ENCODE measurements at places on chromosomes 7 and 10.

DNA sequence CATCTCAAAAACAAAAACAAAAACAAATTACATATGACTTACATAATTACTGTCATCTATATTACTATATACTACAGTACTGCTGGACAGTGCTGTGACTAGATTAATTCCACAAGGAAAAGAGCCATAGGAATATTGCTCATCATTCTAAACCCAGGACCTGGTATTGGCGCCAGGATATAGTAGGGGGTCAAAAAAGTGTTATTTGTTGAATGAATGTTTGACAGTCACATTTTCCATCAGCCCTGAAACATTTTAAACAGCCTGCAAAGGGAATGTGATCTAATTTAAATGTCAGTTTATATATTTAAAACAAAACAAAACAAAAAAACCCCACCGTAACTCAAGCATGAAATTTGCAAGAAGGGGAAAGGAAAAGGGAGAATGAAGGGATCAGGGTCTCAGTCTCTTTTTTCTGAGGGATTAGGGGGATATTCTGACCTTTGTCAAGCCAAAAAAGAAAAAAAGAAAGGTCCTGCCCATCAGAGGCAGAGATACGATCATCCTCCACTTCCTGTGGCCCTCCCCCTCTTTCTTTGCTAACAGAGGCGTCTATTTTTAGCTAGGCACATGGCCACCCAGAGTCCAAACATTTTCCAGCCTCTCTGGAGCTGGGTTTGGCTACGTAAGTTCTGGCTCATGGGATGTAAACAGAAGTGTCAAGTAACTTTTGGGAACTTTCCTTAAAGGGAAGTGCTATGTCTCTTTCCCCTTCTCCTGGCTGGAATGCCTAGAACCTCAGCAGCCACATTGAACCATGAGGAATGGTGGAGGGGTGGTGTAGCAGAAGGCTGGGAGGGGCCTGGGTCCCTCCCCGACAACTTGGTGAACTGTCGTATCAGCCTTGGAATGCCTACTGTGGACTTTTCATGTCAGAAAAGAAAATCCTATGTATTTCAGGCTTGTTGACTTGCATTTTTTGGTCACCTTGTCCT lies 44.6 kb upstream of the DLG5 start:
- peak; percentile 94 for DNase-seq

- DNase-seq = no peak
Measured at GRCh38 chr7:129741743-129742213, 130.3 kb downstream of the NRF1 start.

DNA sequence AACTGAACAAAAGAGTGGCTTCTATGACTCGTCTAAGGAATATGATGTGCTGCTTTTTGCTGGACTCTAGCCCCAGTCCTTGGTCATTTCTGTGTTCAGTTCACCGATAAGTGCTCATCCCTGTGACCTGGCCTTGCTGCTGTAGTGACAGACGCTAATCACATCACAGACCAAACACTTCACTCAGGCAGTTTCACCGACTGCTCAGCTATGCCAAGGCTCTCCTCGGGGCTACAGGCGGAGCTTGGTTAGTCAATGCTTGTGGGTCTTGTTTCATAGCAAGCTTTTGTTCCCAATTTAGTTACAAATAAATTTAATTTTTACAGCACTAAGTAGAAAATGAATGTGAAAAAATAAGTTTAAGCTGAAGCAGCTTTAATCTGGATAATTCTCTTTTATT lies 190.8 kb upstream of the PRKCQ start:
- no peak for DNase-seq

DNA sequence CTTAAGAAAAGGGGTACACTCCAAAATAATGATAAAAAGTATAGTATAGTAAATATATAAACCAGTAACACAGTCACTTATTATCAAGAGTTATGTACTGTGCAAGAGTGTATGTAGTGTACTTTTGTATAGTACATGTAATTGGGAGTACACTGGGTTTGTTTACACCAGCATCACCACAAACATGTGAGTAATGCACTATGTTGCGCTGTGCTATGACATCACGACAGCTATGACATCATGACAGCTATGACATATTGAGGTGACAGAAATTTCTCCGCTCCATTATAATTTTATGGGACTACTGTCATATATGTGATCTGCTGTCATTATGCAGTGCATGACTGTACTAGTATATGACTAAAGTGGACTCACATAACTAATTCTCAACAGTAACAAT lies 84.6 kb downstream of the KMT2C start:
- DNase-seq = no peak

GRCh38 chr10:34838366-34838900 lies 23.3 kb upstream of the PARD3 start:
- no peak for DNase-seq

- no peak for DNase-seq
Measured at GRCh38 chr7:8823486-8823885, 390.1 kb downstream of the NXPH1 start.

DNA sequence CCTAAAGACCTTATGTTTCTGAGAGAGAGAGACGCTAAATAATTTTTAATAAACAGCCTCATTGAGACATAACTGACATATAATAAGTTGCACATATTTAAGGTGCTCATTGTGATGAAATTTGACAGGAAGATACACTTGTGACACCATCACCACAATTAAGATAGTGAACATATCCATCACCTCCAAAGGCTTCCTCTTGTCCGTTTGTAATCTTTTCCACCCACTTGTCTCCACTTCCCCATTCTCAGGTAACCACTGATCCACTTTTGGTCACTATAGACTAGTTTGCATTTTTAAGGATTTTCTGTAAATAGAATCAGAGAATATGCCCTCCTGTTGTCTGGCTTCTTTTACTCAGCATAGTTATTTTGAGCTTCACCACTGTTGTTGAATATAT lies 195.1 kb upstream of the WDR11 start:
- no peak for DNase-seq

GRCh38 chr7:92056286-92056685 lies 78.0 kb downstream of the CYP51A1 start:
- no peak for DNase-seq

GRCh38 chr10:74189999-74190421 lies 39.0 kb downstream of the ADK start:
- DNase-seq = peak; percentile 97

DNA sequence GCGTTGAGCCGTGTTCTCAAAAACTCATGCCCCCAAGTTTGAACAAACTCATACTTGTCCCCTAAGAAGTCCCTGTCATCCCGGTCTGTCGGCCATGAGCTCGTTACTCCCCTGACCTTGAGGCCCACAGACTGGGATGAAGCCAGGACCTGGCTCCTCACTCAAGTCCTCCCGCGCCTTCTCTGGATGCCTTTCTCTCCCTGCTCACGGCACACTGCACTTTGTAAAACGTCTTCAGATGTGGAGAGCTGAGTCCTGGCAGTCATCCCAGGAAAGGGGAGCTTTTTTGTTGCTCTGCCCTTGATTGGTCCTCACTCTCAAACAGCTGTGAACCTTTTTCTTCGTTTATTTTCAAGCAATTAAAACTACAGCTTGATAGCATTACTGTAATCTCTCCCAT lies 110.8 kb downstream of the JAZF1 start:
- DNase-seq = peak; percentile 91

- DNase-seq = no peak
Measured at GRCh38 chr10:46020344-46020657, 10.1 kb downstream of the NCOA4 start.

DNA sequence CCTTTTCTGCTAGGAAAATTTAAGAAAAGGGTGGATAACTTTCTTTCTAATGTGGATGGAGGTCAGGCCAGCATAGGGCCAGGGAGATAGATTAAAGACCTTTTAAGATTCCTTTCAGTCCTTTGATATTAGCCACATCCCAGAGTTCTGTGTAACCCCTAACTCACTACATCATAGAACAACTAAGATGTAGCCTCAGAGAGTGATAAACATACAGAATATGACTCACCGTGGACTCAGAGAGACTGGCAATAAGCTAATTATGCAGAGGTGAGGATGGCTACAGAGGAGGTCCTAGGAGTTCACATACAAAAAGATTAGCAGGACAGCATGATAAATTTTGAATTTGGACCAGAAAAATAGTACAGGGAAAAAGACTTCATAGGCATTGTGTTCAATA lies 141.0 kb downstream of the AOAH start:
- DNase-seq = no peak

- DNase-seq = no peak
Measured at GRCh38 chr10:98472196-98472595, 25.5 kb upstream of the HPS1 start.

GRCh38 chr10:111117528-111118277 lies 40.9 kb downstream of the ADRA2A start:
- no peak for DNase-seq

DNA sequence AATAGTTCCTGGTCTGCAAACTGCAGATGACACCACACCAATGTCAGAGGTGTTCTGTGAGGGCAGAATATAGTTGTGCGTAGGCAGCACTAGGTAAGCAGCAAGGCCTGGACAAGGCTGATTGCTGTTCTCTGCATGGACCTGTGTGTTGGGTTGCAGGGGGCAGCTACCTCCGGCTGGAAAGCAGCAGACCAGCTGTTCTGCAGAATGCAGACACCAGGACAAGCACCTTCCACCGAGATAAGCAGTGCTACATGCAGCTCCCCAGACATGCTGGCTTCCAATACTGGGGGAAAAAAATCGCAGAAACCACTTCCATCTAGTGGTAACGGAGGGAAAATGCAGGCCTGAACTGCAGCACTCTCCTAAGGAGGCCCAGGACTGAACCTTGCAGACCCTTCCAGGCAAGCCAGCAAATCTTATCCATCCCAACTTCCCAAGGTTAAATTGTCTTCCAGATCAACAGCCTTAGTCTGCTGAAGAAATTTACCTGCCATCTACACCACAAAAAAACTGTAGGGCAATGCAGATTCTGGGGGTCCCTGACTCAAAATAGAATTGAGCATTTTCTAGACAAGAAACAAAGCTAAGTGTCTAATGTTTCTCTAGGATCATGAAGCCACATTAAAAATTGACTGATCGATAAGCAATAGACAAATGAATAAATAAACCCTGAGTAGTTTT lies 50.5 kb upstream of the COBL start:
- peak; percentile 61 for DNase-seq

- no peak for DNase-seq
Measured at GRCh38 chr10:124279298-124279697, 139.4 kb downstream of the OAT start.

GRCh38 chr10:11448190-11448544 lies 163.3 kb downstream of the USP6NL start:
- DNase-seq = no peak

DNA sequence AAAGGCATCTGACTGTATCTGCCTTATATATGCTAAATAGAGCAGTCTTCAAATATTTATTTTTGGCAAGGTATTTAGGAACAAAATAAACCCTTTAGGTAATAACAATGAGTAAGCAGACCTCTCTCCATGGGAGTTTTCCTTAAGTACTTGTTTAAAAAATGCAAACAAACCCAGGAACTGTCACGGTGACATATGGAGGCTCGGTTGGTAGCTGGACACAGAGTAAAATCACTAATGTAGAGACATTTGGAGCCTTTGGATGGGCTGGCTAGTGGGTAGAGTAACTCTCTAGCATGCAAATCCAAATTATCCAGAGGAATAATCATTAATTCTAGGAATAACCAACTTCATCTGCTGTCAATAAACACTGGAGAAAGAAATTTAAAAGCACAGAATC lies 71.6 kb upstream of the LAMB4 start:
- no peak for DNase-seq

DNA sequence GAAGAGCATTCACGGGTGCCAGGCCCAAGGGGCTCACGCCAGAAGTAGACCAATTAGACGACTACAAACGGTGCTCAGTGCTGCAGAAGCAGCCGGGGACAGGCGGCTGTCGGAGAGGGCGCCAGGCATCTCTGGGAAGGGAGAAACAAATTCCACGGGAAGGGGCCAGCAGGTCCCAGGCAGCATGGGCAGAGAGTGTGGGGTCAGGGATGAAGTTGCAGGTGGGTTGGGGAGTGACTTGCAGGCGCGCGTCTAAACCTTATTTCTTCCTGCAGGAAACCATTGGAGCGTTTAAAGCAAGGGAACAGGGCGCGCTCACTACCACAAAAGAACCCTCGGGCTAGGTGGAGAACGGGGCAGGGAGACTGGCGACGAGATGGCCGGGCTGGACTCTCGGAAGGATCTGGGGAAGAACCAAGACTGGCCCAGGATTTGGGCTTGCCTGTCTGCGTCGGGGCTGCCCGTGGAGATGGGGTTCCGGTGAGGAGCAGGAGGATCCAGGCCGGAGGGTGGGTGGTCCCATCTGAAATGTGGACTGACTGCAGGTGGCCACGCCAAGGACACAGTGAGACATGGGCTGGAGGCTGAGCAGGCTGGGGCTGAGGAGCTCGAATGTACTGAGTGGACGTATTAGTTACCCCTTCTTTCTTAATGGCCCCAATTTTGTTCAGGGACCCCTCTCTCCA lies 116.3 kb upstream of the DIP2C start:
- no peak for DNase-seq

DNA sequence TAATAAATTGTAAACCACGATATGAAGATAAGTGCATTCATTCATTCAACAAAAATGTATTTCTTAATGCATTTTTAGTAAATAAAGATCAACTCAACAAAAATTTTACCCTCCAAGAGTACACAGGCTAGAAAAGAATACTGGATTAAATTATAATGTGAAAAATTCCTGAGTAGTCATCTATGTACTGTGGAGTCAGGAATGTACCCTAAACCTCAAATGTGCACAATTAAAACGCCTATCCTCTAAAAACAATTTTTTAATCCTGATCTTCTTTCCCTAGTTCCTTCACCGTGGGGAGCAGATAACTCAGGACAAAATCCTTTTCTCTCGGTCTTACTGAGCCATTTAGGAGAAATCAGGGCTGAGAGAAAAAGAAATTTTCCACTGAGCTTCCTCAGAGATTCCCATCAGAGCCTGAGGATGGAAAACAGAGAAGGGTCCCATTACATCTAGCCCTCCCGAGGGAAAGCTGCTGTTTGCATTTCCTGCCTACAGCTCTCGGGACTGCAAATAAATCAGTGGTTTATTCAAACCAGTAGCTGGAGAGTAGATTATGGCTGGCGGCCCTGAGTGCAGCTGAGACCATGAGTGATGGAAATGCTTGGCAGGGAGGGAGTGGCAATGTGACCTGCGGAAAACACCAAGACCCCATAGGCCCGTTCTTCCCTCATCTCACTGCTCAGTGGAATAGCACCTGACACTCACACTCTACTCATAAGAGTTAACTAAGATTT lies 7.4 kb downstream of the TAS2R40 start:
- peak; percentile 46 for DNase-seq

GRCh38 chr7:90625562-90625961 lies 29.4 kb downstream of the CDK14 start:
- DNase-seq = peak; percentile 77

GRCh38 chr10:24645784-24646183 lies 77.9 kb downstream of the ARHGAP21 start:
- DNase-seq = peak; percentile 43

GRCh38 chr7:112300831-112301407 lies 94.4 kb downstream of the ZNF277 start:
- no peak for DNase-seq

GRCh38 chr7:71566991-71567390 lies 435.0 kb downstream of the GALNT17 start:
- DNase-seq = no peak

DNA sequence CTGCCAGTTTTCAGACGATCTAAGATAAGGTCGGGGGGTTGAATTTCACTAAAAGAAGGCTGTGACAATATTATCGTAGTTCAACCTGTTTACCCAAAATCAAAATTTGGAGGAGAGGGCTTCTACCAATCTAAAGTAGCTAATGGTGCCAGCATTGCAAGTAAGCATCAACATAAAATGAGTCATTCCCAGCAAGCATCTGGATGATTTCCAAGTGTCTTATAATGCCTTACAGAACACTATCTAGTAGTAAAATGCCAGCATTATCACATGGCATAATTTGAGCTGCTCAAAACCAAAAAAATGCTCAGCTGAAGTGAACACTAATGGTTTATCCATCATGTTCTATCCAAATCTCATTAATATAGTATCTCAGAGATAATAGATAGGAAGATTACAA lies 1193.9 kb downstream of the DNAJB9 start:
- DNase-seq = no peak

Data from adipocyte (in vitro differentiated cells).